CD4-positive, CD25-positive, alpha-beta regulatory T cell (primary cell): ENCODE measurements at places on chromosomes 2 and 18. TPM values are rescaled to one million over a fixed set of nuclear protein-coding genes. Genes with fewer than 3 reads are reported as not detected.

The DLX1 gene
- not detected for polyA plus RNA-seq

The RBFA gene
- polyA plus RNA-seq = 8.5 TPM

GRCh38 chr2:172550419-172550818, 5.5 kb upstream of the PDK1 start:
- DNase-seq = no peak

- no peak for DNase-seq
Measured at GRCh38 chr2:223008956-223009355, 43.0 kb upstream of the KCNE4 start.

DNA sequence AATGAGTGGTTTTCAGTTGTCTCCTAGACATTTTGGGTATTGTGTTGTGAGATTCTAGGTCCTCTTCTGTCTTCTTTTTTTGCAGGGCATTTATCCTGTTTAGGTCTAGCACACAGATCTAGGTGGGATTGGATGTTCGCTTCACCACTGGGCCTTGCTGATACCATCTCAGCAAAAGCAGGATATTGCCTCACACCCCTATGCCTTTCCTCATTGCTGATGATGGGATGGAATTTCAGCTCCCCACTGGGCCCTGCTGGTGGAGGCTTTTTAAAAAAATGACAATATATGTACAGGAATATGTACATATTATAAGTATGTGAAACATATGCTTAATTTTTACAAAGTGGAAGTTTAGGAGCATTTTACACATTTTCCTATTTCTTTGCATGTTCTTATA, 5.4 kb upstream of the TOGARAM2 start:
- no peak for DNase-seq

DNA sequence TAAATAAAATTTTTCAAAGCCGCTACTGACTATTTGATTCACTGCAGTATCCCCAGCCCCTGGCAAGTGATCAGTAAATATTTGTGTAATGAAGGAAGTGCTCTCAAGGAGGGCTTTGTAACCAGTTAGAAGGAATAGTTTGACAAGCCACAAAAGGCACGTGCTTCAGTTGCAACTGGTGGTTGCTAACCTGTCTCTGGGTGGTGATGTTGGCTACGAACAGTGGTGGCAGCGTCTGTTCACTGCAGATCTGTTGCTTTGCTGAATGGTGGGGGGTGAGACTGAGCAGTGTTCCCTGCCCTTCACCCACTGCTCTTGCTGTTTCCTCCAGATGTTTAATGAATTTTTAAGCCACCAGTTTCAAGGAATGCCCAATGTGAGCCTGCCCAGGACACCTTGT, 73.9 kb upstream of the SIX2 start:
- DNase-seq = no peak
